ENCODE measurements at places on chromosomes 7 and 10. TPM values are rescaled to one million over a fixed set of nuclear protein-coding genes. Genes with fewer than 3 reads are reported as not detected.

DNA sequence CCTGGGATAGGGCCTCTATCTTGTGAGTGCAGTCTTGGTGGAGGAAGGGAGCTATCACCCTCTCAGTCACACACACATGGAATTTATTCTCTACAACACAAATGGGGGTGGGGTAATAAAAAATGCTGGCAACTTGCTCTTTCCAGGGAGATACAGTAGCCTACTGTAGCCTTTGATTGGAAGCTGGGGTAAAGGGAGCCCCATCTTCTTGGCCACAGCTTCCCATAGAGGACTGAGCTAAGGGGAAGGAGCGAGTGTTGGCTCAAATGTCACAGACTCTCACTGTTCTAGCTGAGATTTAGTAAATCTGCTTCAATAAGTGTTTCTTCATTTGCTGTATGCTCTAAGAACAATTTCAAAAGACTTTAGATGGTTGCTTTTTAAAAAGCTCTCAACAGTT is 222.2 kb upstream of the CXCL12 start:
- DNase-seq = no peak

The NACAD gene
- polyA plus RNA-seq = 9.1 TPM

GRCh38 chr10:30728766-30729165 is 99.2 kb upstream of the LYZL2 start:
- no peak for DNase-seq

- no peak for DNase-seq
Observed at GRCh38 chr7:13802651-13803050, 186.8 kb downstream of the ETV1 start.

DNA sequence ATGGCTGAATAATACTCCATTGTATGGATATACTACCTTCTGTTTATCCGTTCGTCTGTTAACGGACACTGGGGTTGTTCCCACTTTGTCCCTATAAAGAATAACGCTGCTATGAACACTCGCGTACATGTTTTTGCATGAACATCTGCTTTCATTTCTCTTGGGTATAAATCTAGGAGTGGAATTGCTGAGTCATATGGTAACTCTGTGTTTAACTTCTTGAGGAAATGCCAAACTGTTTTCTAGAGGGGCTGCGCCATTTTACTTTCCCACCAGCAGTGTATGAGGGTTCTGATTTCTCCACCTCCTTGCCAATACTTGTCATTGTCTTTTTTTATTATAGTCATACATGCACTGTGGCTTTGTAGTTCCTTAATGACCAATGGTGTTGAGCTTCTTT is 20.6 kb upstream of the RASSF4 start:
- DNase-seq = no peak

The ELOVL3 gene
- polyA plus RNA-seq = 2.2 TPM

GRCh38 chr10:109992485-109992884 is 15.3 kb upstream of the ADD3 start:
- DNase-seq = no peak

- DNase-seq = no peak
Observed at GRCh38 chr7:100570954-100571828, 2.5 kb downstream of the SAP25 start.

DNA sequence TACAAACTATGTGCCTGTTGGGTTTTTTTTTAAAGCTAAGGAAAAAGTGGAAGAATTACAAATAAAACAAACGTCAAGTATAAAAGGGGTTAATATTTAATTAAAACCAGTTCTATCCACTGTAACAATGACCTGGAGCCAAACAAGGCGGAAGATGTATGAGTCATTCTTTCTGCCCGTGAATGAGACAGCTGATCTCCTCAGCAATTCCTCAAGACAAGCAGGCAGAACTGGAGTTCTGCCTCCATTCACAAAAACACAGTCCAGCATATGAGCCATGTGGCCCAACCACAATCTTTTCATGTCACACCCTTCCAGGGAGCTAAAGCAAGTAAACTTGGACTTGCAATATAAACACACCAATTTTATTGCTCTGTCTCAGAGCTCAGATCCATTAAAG is 8.4 kb downstream of the ETV1 start:
- DNase-seq = peak; percentile 60

DNA sequence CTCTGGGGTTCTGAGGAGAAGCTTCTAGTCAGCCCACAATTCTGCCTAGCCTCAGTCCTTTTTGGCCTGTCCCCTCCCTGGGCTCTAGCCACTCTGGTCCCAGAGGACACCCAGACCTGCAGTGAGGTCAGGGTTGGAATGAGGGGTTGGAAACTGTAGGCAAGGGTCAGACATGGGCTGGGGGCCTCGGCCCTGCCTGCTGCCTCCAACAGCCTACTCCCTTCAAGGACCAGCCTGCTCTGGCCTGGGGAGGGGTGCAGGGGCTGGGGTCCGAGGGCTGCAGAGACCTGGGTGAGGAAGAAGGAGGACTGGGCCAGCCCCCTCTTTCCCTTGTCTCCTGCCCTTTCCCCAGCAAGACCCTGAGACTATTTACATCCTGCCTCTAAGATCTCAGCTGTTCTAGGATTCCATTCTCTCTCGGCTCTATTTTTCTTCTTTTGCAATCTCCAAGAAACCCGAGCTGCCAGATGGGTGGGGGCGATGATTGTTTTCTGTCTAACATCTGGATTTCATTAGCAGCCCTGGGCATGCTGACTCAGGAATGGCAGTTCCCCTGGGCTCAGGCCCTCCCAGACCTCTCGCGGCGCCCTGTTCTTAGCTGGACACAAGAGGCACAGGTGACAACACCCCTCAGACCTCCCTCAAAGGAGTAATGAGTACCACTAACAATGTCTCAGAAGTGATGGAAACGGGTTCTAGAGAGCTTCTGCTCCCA is 23.1 kb downstream of the ZCCHC24 start:
- no peak for DNase-seq

DNA sequence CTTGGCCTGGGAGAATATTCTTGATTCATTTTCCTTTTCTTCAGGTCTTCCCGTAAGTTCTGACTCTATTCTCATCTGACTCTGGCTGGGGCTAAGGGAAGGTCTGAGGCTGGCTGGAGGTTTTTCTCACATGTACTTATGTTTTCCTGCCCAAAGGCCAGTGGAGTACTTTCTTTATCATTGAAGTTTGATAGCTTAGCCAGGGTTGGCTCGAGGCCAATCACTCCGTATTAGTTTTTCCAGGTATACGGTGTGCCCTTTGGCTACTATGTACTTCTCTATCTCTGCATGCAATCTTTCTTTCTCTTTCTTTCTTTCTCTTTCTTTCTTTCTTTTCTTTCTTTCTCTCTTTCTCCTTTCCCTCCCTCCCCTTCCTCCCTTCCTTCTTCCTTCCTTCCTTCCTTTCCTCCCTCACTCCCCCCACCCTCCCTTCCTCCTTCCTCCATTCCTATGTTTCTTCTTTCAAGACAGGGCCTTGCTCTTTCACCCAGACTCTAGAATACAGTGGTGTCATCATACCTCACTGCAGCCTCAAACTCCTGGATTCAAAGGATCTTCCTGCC is 26.8 kb upstream of the VKORC1L1 start:
- DNase-seq = no peak

DNA sequence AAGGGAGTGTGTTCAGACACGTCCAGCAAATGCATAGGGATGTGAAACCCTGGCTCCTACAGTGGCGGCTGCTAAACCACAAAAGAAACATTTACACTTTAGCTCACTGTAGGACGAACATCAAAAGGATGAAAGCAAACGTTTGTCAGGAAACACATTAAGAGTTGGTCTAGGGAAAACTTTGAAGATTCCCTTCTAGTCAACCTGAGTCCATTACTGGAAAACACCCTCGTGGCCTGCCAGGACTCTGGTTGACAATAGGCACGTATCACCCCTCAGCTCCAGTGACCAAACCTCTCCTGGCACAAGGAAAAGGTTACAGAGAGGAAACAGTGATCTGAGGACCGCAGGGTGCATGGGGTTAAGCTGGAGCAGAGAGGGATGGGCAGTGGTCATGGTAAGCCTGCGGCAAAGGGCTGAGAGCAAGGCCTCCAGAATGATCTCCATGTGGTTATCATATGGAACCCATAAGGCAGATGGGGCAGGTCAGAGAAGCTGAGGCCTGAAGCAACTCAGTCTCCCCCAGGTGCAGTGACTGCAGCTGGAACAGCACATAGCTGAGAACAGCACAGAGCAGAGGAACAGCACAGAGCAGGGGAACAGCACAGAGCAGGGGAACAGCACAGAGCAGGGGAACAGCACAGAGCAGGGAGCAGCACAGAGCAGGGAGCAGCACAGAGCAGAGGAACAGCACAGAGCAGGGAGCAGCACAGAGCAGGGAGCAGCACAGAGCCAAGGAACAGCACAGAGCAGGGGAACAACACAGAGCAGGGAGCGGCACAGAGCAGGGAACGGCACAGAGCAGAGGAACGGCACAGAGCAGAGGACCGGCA is 49.9 kb downstream of the CHST15 start:
- DNase-seq = no peak

DNA sequence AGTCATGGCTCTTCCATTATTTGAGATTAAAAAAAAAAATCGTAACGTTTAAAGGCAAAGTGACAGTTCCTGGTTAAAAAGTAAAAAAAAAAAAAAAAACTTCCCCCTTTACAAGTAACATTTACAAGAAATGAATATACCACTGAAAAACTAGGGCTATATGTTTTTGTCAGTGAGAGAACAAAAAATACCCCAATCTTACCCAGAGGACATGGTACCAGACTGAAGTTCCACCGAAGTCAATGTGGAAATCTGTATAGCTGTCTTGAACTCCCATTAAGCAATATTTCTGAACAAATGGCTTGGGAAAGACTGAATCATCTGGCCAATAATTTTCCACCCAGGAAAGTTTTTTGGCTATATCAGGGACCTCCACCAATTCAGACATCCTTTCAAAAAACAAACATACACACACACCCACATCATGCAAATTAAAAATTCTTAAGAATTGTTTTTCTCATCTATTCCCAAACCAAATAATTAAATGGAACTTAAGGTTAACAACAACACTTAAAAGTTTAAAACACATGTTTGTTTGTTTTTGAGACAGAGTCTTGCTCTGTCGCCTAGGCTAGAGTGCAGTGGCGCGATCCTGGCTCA is 50.2 kb downstream of the KDM7A start:
- no peak for DNase-seq

DNA sequence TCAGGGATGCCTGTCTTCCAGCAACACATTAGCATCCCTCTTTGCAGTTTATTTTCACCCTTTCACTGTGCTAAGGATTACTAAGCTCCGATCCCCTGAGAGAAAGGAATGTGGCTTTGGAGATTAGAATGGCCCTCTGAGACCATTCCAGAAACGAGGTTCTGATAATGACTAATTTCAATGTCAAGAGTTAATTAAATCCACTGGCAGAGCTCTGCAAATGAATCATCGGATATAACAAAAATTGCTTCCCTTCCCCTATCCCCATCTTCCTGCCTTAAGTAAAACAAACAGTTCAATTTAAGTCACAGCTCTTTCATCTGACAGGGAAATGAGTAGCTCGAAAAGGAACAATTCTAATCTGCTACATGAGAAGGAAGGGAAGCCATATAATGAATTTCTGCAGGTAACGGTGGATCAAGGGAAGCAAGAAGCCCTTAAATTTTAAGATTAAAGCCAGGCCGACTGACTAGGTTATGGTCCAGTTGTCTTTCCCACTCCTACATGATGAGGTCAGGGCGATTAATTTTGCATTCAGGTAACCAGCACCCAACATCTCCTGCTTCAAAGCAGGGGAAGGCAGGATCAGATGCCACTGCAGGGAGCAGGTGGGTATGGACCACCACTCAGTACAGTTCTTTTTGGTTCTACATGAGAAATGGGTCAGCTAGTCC is 50.5 kb downstream of the MALSU1 start:
- DNase-seq = no peak

GRCh38 chr7:143318661-143319060 is 2.8 kb downstream of the CLCN1 start:
- DNase-seq = no peak

DNA sequence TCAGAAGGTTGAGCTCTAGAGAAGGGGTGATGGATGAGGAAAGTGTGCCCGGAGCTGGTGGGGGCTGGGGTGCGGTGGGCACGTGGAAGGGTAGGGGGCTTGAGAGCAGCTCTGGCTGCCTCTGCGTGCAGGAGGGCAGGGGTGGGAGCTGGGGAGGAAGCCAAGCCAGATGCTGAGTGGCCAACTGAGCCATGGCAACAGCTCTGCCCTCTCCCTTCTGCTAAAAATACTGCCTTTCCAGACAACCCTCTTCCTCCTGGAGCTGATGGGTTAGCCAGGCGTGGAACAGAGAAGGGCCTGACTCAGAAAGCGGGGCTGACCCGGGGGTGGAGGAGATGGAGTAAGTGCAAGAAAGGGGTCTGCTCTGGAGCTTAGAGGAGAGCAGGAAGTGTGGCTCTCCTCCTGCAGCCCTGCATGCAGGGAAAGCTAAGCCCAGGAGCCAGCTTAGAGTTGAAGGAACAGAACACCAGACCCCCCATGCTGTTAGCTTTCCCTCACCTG is 114.6 kb upstream of the AGK start:
- no peak for DNase-seq

DNA sequence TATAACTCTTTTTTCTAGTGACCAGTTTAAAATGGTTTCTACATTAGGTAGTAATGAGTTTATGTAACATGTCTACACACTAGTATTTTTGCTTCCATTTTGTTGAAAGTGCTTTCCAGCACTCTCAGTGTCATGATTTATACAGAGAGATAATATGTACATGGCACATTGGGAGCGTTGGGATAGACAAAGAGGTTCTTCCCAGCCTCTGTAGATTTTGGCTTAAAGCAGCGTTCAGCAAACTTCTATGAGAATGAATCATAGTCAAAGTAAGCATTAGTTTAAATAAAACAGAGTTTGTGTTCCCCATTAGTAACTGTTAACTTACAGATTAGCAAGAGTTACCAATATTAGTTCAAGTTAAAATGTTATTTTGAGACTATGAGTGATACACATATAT is 43.9 kb downstream of the SEPTIN14 start:
- DNase-seq = no peak

DNA sequence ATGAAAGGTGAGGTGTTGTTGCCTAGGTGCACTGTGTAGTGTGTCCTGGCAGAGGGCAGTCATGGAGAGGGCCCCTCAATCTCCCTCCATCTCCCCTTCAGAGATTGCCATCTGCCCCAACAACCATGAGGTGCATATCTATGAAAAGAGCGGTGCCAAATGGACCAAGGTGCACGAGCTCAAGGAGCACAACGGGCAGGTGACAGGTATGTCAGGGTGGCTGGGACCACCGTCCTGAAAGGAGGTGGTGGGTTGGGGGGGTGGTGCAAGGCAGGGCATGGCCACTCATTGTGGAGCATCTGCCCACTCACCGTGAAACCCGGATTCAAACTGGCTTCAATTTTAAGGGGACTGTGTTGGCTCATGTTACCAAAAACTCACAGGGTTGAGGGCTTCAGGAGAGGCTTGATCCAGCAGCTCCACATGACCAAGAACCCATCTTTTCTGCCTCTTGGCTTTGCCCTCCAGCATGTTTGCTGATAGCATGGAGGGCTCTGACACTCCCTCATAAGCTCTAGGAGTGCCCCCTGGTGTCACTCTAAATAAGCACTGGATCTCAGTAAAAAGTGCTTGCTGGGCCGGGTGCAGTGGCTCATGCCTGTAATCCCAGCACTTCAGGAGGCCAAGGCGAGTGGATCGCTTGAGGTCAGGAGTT is 12.2 kb downstream of the ARPC1B start:
- DNase-seq = no peak

The PON3 gene
- 1.8 TPM for polyA plus RNA-seq

DNA sequence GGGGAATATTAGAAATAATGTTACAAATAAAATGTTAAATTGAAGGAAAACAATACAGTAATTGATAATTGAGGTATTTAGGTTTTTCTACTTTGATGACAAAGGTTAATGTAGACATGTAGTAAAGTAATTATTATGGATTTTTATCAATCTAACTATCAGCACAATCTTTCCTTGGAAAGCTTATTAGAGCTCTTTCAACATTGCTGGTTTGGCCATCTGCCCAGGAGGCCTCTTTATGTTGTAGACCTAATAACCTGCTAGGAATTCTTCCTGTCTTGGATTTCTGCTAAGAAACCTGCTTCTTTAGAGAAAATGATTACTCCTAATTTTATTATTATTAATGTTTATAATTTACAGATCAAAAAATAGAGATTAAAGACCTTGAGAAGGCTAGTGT is 78.9 kb downstream of the CHRM2 start:
- no peak for DNase-seq
